Stimulated activated CD4-positive, alpha-beta T cell treated with anti-CD3 and anti-CD28 coated beads, Interleukin-1b, Interleukin-23, amount 100 ng/mL, for 48 hours (primary cell): ENCODE measurements at places on chromosomes 1 and 21.

DNA sequence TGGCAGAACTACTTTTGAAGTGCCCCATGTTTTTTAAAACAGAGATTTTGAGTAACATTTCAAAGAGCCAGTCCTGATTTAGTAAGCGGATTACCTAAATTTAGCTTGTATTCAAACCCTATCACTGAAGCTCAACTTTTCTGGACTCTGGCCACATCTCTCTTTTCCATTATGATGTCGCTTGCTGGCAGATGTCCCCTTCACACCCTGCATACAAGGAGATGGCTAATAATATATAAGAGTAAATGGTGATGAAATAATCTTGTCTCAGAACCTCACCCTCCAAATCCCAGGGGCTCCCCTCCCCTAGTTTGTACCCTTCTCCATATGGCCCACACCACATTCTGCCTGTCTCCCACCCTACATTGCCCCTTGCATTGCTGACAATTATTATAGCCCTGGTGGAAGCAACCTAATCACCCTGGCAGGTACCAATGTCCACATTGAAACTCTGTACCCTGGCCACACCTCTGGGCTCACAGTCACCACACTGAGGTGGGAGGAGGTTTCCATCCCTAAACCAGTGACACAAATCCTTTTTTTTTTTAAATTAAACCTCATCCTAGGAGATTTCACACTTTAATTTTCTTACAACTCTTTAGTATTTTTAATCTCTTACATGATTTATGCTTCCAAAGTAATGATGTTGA, 106.0 kb upstream of the SYT6 start:
- no peak for DNase-seq

GRCh38 chr1:188427642-188428041, 1598.9 kb downstream of the PLA2G4A start:
- no peak for DNase-seq

GRCh38 chr1:3001471-3002348, 19.6 kb upstream of the ACTRT2 start:
- DNase-seq: no peak

DNA sequence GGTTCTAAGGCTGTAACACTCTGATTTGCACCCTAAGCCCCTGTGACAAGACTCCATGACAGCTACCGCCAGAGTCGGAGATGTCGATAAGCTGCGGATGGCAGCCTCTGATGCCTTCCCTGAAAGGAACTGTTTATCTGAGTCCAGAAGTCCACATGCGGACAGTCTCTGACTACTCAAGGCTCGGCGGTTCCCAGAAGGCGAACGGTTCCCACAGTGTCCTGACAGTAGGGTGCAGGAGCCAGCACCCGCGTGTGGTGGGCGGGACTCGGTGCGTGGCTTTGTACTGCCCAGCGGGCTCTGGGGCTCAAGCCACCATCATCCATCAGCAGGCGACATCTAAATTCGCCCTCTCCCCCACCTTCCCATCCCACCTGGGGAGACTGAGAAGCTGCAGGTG, 30.7 kb downstream of the LRP8 start:
- DNase-seq: no peak

GRCh38 chr1:84078842-84079202, 65.2 kb upstream of the PRKACB start:
- DNase-seq: no peak

DNA sequence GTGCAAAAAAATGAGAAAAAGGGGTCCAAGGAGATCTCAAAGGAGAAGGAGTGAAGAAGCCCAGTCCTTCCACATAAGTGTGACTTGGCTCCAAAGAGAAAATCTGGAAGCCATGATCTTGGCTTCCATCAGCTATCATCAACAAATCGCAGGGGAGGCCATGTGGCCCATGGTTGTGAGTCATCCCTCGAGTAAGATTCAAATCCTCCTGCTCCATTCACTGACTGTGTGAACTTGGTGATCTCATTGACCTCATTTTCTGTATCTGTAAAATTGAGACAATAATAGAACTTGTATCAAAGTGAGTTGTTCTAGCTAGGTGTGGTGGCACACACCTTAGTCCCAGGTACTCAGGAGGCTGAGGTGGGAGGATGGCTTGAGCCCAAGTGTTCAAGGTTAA, 79.1 kb upstream of the OLIG2 start:
- no peak for DNase-seq

- DNase-seq: no peak
These were observed 35.5 kb downstream of the CAPN2 start for GRCh38 chr1:223747838-223748335.

- DNase-seq: no peak
These were observed 25.9 kb downstream of the RHBG start for GRCh38 chr1:156394835-156395461.

- DNase-seq: no peak
These were observed 233.9 kb downstream of the PTBP2 start for GRCh38 chr1:96955307-96956012.

GRCh38 chr1:187237542-187237941, 408.8 kb downstream of the PLA2G4A start:
- DNase-seq: no peak

- no peak for DNase-seq
These were observed 9.2 kb downstream of the CHODL start for GRCh38 chr21:18253799-18254198.

GRCh38 chr1:75334876-75335389, 200.7 kb downstream of the LHX8 start:
- no peak for DNase-seq

DNA sequence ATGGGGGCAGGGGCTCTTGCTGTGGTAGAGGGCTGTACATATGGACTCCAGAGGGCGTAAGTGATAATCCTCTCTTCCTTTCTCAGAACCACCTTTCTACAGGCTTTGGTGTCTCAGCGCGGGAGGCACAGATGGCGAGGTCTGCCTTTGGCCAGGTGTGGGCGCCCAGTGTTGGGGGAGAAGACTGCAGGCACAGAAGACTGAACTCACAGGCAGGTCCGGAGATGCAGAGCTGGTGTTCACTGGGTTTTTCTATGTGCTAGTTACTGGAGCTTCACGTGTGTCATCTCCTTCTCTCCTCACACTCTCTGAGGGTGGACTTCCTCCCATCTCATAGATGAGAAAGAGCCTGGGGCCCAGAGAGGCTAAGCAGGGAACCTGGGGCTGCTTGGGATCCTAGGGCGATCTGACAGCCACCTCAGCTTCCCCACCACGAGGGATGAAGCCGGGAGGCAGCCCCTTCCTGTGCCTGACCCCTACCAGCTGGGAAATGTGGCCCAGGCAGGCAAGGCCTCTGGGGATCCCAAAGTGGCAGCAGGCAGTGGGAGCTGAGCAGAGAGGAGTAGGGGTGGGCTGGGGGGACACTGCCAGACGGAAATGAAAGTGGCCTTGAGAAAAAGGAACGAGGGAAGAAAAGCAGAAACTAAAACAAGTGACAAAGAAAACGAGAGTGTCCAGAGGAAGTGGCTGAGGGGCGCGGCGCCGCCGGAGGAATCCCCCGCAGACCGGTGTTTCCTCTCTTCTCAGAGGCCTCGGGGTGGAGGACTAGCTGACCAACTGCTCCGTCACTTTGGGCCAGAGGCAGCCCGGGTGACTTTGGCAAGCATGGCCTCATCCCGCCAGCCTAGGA, 191.6 kb downstream of the HIVEP3 start:
- DNase-seq: no peak

- no peak for DNase-seq
These were observed 160.7 kb upstream of the POU3F1 start for GRCh38 chr1:38207275-38207674.

DNA sequence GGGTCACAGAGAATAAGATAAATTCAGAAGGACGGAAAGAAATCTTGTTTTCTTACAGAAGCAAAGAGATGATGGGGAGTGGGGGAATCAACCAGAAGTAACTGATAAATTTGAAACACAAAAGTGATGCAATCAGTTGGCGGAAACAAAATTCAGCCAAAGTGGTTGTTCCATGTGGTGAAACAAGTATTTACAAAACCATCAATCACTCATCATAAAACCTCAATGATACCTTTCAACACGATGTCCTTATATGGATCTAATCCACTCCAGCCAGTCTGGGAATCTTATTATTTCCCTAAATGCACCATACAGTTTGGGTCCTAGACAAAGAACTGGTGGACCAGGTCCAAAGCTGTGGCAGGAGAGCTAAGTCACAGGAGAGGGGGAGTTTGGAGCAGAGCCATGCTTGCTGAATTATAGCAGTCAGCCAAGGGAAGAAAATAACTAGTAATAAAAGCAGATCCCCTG, 303.8 kb upstream of the LRRC7 start:
- no peak for DNase-seq

GRCh38 chr1:224739303-224739996, 123.3 kb downstream of the CNIH3 start:
- no peak for DNase-seq

GRCh38 chr1:13228343-13228781, 2.4 kb upstream of the PRAMEF18 start:
- peak; percentile 46 for DNase-seq

- DNase-seq: no peak
These were observed 18.9 kb downstream of the NPR1 start for GRCh38 chr1:153697191-153698019.

- DNase-seq: no peak
These were observed 10.8 kb upstream of the HMGCL start for GRCh38 chr1:23836037-23836436.

DNA sequence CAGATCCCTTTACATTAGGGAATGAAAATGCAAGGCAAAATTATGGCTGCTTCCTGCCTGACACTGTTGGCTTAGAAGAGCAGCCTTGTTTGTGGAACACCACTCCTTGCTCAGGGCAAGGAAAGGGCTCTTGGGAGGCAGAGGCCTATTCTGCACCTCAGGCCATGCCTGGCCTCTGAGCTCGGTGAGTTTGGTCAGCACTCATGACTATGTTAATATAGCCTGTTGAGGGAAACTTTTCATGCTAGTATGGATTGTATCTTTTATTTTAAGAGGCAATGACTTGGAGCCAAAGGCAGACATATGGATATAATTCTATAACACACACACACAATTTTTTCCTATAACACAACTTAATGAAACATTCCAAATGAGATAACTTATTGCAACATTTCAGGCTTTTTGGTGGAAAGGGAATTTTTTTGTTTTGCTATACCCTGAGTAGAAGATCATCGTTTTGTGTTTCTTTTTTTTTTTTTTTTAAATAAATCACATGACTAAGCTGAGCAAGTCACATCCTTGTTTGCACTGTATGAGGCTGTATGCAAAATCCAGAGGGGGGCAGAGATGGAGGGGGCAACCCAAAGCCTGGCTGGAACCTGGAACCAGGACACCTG, 5.6 kb upstream of the YRDC start:
- no peak for DNase-seq

DNA sequence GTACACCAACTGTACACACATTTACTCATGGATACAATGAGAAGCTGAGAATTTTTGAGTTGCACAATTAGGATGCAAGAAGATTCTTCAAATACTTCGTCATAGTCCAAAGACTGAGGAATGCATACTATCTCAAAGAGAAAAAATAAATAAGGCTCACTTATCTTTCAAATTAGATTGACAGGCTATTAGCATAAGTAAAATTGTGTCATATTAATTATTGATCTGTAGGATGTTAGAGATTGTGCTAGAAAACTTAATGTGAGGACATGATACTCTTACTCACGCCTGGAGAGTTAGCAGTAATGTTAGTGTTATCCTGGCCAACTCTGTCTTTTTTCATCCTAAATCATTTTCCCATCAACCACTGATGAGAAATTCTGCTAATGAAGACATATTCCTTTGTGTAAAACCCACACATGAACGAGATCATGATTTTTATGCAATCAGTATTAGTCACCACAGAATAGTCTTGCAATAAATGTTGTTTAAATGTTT, 659.0 kb downstream of the LTN1 start:
- DNase-seq: no peak

- no peak for DNase-seq
These were observed 38.9 kb downstream of the SPRTN start for GRCh38 chr1:231376875-231377549.

DNA sequence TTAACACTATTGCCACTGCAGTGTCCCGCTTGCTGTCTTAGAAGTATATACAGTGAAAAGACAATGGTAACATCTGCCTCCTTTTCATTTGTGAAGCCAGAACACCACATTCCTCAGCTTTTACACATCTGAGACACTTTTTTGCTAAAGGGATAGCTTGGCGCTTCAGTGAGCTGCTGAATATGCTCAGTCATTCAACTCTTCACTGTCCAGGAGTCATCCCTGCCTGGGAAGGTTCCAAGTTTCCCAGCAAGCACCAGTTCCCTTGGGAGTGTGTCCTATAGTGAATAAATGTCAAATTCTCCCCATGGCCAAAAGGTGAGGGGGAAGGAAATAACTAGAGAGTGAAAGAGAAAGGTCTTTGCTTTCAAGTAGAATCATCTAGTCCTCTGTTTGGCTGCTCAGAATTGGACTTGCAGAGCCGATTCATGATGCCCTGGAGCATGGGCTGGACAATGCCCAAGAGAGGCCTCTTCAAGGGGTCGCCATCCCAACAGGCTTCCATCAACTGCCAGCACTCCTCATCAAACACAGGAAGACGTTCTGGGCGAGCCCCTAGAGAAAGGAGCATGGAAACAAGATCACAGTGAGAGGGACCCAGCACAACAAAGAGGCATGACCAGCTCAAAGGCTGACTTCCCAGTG, 25.5 kb upstream of the RBBP5 start:
- DNase-seq: no peak

DNA sequence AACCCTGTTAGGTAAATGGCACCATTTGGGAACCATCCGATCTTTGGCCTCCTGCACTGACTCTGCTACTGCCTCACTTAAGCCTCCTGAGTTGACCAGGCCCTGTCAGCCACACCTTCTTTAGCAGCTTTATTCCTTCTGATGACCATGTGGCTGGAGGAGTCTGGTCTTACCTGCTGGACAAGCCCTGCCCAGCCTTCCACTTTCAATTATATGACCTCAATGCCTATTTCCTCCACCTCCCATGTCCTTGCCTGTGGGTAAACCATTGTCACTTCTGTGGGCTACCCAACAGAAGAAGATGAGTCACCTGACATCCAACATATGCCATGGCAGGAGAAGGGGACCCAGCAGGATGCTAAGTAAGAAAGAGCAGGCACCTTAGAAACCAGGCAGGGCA, 393.8 kb downstream of the NTNG1 start:
- DNase-seq: no peak

GRCh38 chr1:205604825-205605505, 26.8 kb downstream of the ELK4 start:
- no peak for DNase-seq

- DNase-seq: peak; percentile 36
These were observed 46.6 kb downstream of the FCRL5 start for GRCh38 chr1:157505481-157506272.

- DNase-seq: peak; percentile 44
These were observed 6.2 kb downstream of the S100A7A start for GRCh38 chr1:153422450-153423068.

DNA sequence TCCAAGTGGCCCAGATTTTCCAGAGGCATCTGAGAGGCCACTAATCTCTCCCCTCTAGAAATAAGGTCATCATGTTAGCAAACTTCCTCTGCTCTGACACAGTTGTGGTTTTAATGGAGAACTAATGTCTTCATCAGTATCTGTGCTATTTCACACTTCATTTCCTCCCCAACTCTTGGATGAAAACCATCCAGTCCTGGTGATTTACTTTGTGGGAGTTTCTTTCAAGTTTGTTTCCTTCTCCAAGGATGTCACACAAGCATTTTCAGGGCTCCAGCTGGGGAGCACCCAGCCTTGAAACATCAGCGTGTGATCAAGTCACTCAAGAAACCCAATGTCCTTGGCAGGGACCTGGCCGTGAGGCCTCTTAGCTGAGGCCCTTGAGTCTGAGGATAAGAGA, 38.8 kb downstream of the TBX15 start:
- DNase-seq: no peak
